ENCODE measurements at places on chromosomes 2 and 18. TPM values are rescaled to one million over a fixed set of nuclear protein-coding genes. Genes with fewer than 3 reads are reported as not detected.

DNA sequence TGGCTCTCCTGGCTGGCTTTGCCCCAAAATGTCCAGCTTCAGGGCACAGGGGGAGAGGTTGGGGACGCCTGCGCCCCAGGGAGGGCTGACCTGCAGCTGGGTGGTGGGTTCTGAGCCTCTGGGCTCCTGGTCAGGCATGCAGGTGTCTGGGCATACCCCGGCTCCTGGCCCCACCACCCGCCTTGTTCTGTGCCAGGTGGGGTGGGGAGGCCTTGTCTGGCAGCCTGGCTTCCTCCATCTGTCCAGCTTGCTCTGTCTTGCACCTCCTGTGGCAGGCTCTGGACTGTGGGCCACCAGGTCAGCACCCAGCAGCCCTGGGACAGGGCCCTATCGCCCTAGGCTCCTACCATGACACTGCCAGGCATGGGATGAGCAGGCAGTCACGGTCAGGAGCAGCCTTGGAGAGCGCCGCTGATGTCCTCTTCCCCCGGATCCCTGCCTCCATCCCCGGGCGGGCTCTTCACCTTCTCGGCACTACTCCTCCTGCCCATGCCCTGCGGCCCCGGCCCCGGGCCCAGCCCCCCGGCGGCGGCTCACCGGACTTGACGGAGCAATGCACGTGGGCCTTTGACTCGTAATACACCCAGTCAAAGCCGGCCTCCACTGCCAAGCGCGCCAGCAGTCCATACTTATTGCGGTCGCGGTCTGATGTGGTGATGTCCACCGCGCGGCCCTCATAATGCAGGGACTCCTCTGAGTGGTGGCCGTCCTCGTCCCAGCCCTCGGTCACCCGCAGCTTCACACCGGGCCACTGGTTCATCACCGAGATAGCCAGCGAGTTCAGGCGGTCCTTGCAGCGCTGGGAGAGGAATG, 3.6 kb downstream of the IHH start:
- peaks cover 7% of the 10 kb centered on the region for H3K36me3 ChIP-seq
- H3K4me1 ChIP-seq = peaks cover 35% of the 10 kb centered on the region
- peaks cover 66% of the 10 kb centered on the region for H3K27me3 ChIP-seq
- H3K4me3 ChIP-seq = peak overlapping the region; percentile 56
- H3K27ac ChIP-seq = no peak overlapping the region

- peak overlapping the region; percentile 82 for H3K4me3 ChIP-seq
- H3K36me3 ChIP-seq = peaks cover 7% of the 10 kb centered on the region
- H3K4me1 ChIP-seq = peaks cover 27% of the 10 kb centered on the region
Measured at GRCh38 chr2:71129114-71129901, 721 bp downstream of the MCEE start.

- no peak overlapping the region for H3K4me3 ChIP-seq
- DNase-seq = peak; percentile 59
- H3K27ac ChIP-seq = peak overlapping the region; percentile 64
- peaks cover 5% of the 10 kb centered on the region for H3K4me1 ChIP-seq
Measured at GRCh38 chr2:238299803-238300202, 11.4 kb upstream of the PER2 start.

- H3K27me3 ChIP-seq = no peaks in the 10 kb centered on the region
- no peak overlapping the region for H3K27ac ChIP-seq
- no peaks in the 10 kb centered on the region for H3K4me1 ChIP-seq
- peak; percentile 31 for DNase-seq
- no peaks in the 10 kb centered on the region for H3K36me3 ChIP-seq
Measured at GRCh38 chr18:58536534-58537271, 92.2 kb downstream of the ALPK2 start.

DNA sequence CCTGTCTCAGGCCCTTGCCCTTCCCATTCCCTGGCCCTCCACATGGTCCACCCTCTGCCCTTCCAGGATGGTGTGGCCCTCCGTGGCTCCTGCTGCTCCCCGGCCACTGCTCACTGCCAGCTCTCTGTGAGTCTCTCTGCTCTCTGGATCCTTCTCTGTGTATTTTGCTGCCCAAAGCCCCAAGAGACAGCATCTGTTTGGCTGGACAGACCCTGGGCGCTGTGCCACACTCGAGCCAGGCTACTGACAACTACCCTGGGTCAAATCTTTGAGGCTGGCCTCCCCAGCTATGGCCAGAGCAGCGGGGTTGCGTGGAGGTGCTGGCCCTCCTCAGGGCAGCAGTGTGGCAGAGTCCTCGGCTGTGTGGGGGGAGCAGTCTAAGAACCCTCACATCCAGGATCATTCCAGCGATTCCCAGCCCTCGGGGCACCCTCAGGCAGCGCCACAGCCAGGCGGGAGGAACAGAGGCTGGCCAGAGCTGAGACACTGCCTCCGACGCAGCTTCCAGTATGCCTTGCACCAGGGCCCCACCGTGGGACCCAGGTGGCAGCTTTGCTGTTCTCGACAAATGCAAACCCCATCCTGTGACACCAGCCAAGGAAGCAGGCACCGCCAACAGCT, 139.4 kb upstream of the GLI2 start:
- no peaks in the 10 kb centered on the region for H3K27me3 ChIP-seq
- no peak overlapping the region for H3K4me3 ChIP-seq
- no peak overlapping the region for H3K27ac ChIP-seq
- H3K36me3 ChIP-seq = no peaks in the 10 kb centered on the region

GRCh38 chr2:127624756-127625571, 21.0 kb upstream of the GPR17 start:
- H3K27me3 ChIP-seq = no peaks in the 10 kb centered on the region
- peak; percentile 6 for DNase-seq
- H3K27ac ChIP-seq = no peak overlapping the region
- H3K4me1 ChIP-seq = no peaks in the 10 kb centered on the region
- no peaks in the 10 kb centered on the region for H3K36me3 ChIP-seq
- H3K4me3 ChIP-seq = no peak overlapping the region

The POTEC gene
- not detected for total RNA-seq

The COL4A3 gene
- 0.41 TPM for total RNA-seq

The CDH7 gene
- not detected for total RNA-seq

The ANKRD62 gene
- 1.4 TPM for total RNA-seq

The HOXD13 gene
- not detected for total RNA-seq

The CNRIP1 gene
- total RNA-seq = 11.6 TPM

The RUFY4 gene
- not detected for total RNA-seq

Measured in transverse colon (tissue), 4 donors.